Parietal lobe (tissue), 2 donors: ENCODE measurements at places on chromosomes 7 and 10. TPM values are rescaled to one million over a fixed set of nuclear protein-coding genes. Genes with fewer than 3 reads are reported as not detected.

GATA3 gene
- total RNA-seq: not detected

PAX4 gene
- not detected for total RNA-seq

C10orf105 gene
- 0.31 TPM for total RNA-seq

AKR1E2 gene
- total RNA-seq: 36.3 TPM

XRCC2 gene
- 6.9 TPM for total RNA-seq

ZCWPW1 gene
- total RNA-seq: 2.2 TPM

C7orf33 gene
- total RNA-seq: not detected

PPP1R3C gene
- 24.7 TPM for total RNA-seq

ARMC3 gene
- 3.8 TPM for total RNA-seq

OR2A5 gene
- not detected for total RNA-seq

GPER1 gene
- total RNA-seq: 1.6 TPM

TEX36 gene
- total RNA-seq: not detected

FAM149B1 gene
- total RNA-seq: 41.9 TPM

SAMD9L gene
- total RNA-seq: 2.8 TPM

ARHGEF35 gene
- 1.6 TPM for total RNA-seq

MYOF gene
- 2.5 TPM for total RNA-seq

SCRN1 gene
- 112 TPM for total RNA-seq

SPDYE1 gene
- total RNA-seq: not detected

CPA1 gene
- not detected for total RNA-seq

CTNNA3 gene
- total RNA-seq: 6.9 TPM

FRAT2 gene
- 11.6 TPM for total RNA-seq

HOXA3 gene
- total RNA-seq: not detected

INSYN2A gene
- 9.4 TPM for total RNA-seq

NUDT13 gene
- total RNA-seq: 1.6 TPM

CYP2C19 gene
- total RNA-seq: not detected

TRPV5 gene
- total RNA-seq: 0.31 TPM

ZPBP gene
- not detected for total RNA-seq

CARD11 gene
- under 0.01 TPM for total RNA-seq

TBXAS1 gene
- 1.9 TPM for total RNA-seq

SSBP1 gene
- 86.7 TPM for total RNA-seq

CYP2W1 gene
- not detected for total RNA-seq

TMEM236 gene
- total RNA-seq: not detected

NPY gene
- 38.5 TPM for total RNA-seq

FAM185A gene
- 27.2 TPM for total RNA-seq

KLF14 gene
- not detected for total RNA-seq

PRKRIP1 gene
- total RNA-seq: 24.4 TPM

HMX2 gene
- not detected for total RNA-seq

GIMAP5 gene
- 2.2 TPM for total RNA-seq

SHH gene
- total RNA-seq: 0.63 TPM

CHST3 gene
- 7.8 TPM for total RNA-seq

HOGA1 gene
- total RNA-seq: 0.31 TPM

INHBA gene
- total RNA-seq: 21.0 TPM

NXPH1 gene
- total RNA-seq: 33.5 TPM

WEE2 gene
- total RNA-seq: 1.3 TPM
